Panc1 (cell line): ENCODE measurements at places on chromosomes 4 and X. TPM values are rescaled to one million over a fixed set of nuclear protein-coding genes. Genes with fewer than 3 reads are reported as not detected.
A peak's percentile ranks its signal among the peaks of the same experiment; 100 is the strongest.

- DNase-seq = no peak
- no peak overlapping the region; the same call in 1 of the 2 replicates for H3K4me3 ChIP-seq
- H3K36me3 ChIP-seq = peaks cover 3% of the 10 kb centered on the region; the same call in 1 of the 2 replicates
These were observed 1.6 kb upstream of the SH3RF1 start for GRCh38 chr4:169272265-169272886.

GRCh38 chrX:30649859-30650258 lies 3.4 kb upstream of the GK start:
- no peak overlapping the region for H3K4me3 ChIP-seq
- H3K27ac ChIP-seq = no peak overlapping the region
- no peaks in the 10 kb centered on the region for H3K36me3 ChIP-seq
- H3K27me3 ChIP-seq = no peaks in the 10 kb centered on the region

- no peaks in the 10 kb centered on the region; the same call in 1 of the 2 replicates for H3K36me3 ChIP-seq
- no peaks in the 10 kb centered on the region for H3K27me3 ChIP-seq
- peaks cover 9% of the 10 kb centered on the region for H3K4me1 ChIP-seq
- H3K27ac ChIP-seq = peak overlapping the region; percentile 89
- H3K4me3 ChIP-seq = peak overlapping the region; percentile 97
- DNase-seq = no peak
These were observed 743 bp downstream of the NKAP start for GRCh38 chrX:119942831-119943184.

LINC00632 gene
- total RNA-seq = 0.13 TPM

ADGRA3 gene
- total RNA-seq = 41.2 TPM
